ENCODE measurements at places on chromosomes 12 and 14.

DNA sequence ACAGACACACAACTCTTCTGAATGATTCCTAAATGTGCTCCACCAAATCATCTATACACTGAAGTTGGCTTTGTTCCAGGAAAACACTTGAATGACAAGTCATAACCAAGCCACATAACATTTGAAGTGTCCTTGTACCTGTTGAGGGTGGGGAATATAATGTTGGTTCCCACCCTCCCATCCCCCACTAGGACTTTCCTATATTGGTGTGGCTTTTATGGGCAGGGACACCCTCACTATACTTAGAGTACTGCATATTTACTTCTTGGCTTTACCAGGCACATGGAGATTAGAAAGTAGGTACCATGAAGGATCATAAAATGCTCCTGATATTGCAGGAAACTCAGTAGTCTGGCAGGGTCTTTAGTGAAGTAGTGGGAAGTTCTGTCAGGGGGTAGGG, 9.7 kb upstream of the BHLHE41 start:
- no peak for DNase-seq

DNA sequence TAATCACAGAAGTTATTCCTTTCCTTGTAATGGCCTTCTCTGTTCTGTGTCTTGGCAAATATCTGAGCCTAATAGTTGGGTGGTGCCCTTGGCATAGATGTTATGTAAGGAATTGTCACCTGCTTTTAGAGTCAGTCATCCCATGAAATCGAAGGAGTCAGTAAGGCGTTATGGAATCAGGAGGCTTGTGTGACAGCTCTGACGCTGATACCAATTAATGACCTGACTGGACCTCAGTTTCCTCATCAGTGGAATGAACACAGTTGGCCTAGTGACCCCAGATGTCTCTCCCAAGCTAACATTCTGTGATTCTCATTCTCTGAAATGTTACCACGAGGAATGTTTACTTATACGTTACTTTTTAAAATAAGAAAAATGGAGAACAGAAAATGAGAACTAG, 32.1 kb downstream of the TXNRD1 start:
- DNase-seq = no peak

GRCh38 chr14:62557416-62557815, 487.8 kb downstream of the KCNH5 start:
- no peak for DNase-seq

- no peak for DNase-seq
Measured at GRCh38 chr12:27332407-27332713, 276 bp upstream of the BMAL2 start.

DNA sequence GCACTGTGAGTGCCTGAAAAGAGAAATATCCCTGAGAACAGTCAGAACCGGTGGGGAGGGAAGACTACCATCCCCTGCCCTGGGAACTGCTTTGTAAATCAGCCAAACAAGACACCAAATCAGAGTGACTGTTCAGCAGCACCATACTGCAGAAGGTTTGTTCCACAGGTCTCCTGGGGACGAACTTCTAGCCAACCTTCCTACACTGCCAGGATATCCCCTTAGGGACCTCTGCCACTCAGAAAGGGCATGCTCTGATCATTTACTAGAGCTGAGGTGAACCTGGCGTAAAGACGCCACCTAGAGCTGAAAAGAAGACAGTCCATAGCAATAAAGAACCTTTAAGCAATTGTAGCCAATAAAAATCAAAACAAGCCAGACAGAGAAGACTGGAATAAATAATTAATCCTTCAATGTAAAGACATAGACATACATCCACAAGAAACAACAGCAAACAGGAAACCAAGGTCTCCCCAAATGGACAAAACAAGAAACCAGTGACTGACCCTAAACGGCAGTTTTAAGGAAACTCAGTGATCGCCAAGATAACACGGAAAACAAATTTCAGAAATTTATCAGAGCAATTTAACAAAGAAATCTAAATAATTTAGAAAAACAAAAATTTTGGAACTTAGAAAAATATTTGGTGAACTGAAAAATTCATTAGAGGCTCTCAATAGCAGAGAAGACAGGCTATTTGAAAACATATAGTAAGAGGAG, 228.1 kb upstream of the AMIGO2 start:
- peak; percentile 22 for DNase-seq

GRCh38 chr12:96053476-96054243, 18.3 kb upstream of the LTA4H start:
- DNase-seq = no peak

- DNase-seq = no peak
Measured at GRCh38 chr12:127780881-127781280, 486.1 kb upstream of the TMEM132C start.

GRCh38 chr12:132746613-132747012, 15.0 kb downstream of the ANKLE2 start:
- no peak for DNase-seq
